ENCODE measurements at places on chromosomes 11 and 22.

DNA sequence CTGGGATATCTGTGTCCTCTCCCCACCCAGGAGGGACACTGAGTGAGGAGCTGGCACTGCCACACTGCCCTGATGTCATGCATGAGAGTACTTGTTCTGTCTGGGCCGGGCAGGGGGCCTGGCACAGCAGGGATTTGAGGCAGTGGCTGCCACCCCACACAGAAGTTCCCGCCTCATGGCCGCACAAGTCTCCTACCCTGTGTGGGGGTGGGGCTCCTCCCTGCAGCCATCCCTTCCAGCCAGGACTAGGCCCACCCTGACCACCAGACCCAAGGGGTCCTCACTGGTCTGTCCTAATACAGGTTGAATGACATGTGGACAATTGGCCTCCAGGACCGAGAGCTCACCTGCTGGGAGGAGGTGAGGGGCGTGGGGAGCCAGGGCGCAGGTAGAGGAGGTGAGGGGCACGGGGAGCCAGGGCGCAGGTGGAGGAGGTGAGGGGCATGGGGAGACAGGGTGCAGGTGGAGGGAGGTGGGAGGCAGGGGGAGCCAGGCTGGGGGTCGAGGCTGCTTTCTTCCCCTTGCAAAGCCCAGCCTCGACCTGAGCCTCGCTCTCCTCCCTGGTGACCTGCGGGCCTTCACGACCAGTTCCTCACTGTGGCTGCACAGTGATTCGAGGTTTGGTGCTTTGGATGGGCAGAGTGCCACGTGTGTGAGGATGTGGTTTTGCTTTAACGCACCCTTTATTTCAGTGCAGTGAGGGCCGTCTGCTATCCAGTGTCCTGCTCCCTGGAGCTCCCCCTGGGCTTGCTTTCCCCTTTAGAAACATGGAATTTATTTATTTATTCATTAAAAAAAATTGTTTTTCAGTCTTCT, 7.4 kb downstream of the LZTR1 start:
- DNase-seq: no peak

DNA sequence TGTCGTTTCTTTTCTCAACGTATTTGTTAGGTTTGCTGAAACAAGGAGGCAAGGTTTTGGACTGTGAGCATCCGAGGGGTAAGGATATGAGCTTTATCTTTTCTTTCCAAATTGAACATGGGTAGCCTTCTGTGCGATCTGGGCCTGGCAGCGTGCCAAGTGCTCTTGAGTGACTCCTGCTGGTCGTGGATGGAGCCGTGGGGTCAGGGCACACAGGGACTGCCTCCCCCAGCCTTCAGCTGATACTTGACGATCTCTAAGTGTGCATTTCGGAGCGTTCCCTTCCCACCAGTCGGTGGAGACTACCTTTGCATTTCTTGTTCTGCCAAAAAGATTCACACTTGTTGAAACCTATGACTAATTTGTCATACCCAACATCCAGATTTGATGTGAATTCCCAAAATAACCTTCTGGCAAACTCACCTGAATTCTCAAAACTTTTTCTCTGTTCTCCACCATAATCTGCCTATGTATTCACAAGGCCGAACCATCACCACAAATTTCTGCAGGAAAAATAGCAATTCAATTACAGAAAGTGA, 40.1 kb upstream of the CLMP start:
- no peak for DNase-seq

DNA sequence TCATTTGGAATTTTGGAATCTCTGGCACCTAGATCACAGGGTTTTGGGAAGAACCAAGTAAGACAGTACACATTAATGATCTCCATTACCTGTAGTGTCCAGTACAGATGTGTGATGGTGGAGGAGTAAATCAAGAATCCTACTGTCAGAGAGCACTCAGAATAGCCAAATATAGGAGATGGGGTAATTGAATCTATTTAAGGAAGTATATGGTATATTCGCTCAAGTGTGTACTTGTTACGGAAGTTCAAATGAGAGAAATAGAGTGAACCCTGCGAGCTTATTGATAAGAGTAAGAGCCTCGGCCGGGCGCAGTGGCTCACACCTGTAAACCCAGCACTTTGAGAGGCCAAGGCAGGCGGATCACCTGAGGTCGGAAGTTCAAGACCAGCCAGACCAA, 2.2 kb downstream of the SPCS2 start:
- DNase-seq: no peak

GRCh38 chr11:118289401-118289800, 15.1 kb upstream of the CD3E start:
- no peak for DNase-seq

- DNase-seq: no peak
Measured at GRCh38 chr11:18692941-18693760, 5.4 kb upstream of the TMEM86A start.

- no peak for DNase-seq
Measured at GRCh38 chr11:122749005-122749687, 89.2 kb upstream of the CRTAM start.

DNA sequence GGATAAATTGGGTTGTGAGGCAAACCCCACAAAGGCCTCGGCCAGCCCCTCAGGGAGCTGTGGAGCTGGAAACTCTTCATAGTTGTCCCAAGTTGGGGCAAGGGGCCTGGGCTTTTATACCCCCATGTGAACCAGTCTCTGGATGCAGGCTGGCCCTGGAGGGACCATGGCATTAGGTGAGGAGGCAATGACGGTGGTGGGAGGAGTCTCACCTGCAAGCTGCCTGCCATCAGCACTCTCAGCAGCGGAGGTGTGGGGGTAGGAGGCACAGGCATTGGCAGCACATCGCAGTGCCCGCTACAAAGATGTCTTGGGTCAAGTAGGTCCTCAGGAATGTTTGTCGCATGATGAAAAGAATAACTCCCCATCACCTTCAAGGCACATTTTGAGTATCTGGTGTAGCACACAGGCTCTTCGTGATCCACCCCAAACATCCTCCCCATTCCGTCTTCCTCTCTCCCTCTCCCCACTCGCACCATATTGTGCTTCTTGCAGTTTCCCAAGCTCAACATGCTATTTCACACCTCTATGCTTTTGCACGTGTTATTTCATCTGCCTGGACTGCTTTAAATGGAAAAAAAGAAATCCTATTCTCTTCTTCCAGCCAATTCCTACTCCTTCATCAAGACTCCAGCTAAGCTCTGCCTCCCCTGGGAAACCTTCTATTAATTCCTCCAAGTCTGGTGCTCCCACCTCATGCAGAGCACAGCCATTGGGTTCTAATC, 18.1 kb upstream of the TSKU start:
- DNase-seq: no peak

GRCh38 chr11:61967924-61968757, 707 bp upstream of the FTH1 start:
- DNase-seq: no peak

All from coronary artery (tissue), 2 donors.